ENCODE measurements at places on chromosomes 5 and 9.

DNA sequence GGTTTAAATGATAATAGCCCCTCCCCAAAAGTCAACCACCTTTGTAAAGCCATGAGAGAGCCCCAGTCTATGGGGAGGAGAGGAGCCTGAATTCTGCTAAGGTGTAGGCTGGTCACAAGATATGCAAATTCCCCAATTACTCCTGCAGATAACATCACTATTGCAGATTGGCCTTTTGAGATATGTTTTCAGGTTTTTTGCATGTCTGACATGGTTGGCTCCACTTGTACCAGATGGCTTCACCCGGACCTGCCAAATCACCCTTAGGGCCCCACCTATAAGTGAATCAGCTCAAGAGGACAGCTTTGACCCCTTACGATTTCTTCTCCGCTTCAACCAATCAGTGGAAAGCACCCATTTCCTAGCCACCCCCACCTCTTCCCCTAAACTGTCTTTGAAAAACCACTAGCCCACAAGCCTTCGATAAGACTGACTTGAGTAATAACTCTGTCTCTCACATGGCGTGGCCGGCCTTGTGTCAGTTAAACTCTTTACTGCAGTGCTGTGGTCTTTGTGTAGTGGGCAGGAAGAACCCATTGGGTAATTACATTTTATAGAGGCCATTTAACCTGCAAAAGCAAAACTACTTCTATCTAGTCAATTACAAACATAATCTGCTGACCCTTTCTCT lies 69.7 kb downstream of the PRLR start:
- H3K27ac ChIP-seq, result no peak overlapping the region
- H3K27me3 ChIP-seq, result no peaks in the 10 kb centered on the region
- H3K36me3 ChIP-seq, result no peaks in the 10 kb centered on the region
- H3K4me3 ChIP-seq, result no peak overlapping the region
- no peak for DNase-seq

DNA sequence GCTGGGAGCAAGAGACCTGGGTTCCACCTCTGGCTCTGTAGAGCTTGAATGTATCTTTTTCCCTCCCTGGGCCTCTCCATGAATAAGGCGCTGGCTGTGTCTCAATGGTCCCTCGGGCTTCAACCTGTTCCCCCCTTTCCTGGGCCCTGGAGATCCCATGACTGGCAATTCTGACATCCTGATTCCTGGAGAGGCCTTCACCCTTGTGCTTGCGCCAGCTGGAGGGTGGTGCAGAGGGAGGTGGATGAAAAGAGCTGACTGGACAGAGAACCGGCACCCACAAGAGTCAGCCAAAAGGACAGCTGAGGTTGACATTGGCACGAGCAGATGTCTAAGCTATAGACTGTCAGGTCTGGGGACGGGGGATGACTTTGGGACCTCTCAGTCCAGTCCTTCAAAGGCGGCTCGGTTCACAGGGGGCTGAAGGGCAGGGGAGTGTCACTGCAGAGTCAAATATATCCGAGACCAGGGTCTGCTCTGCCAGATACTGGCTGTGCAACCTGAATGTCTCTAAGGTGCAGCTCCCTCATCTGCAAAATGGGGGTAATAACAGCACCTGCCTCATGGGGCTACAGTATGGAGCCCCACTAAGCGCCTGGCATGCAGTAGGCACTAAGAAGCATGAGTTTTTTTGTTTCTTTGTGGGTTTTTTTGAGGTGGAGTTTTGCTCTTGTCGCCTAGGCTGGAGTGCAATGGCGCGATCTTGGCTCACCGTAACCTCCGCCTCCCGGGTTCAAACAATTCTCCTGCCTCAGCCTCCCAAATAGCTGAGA lies 13.8 kb downstream of the DNM1 start:
- no peak overlapping the region for H3K4me3 ChIP-seq
- H3K4me1 ChIP-seq, result peaks cover 11% of the 10 kb centered on the region
- H3K36me3 ChIP-seq, result no peaks in the 10 kb centered on the region
- no peak for DNase-seq
- peaks cover 20% of the 10 kb centered on the region for H3K27me3 ChIP-seq

DNA sequence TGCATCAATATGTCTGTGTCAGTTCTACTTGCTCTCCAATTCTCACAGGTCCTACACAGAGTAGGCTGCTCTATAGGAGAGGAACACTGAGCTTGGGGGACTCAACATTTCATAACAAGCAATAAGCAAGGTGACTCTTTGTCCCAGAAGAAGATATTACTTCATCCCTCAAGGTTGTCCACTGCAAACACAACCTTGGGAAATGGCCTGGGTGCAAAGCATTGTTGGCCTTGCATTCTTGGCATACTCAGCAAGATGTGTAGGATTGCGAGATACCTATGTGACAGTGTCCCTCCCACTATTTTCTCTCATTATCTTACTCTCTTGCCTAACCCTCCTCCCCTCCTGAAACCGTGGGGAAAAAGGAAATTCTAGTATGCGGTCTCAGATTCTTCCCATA lies 169.8 kb upstream of the FREM1 start:
- no peak for DNase-seq
- H3K27ac ChIP-seq, result no peak overlapping the region
- no peaks in the 10 kb centered on the region for H3K36me3 ChIP-seq
- H3K4me3 ChIP-seq, result no peak overlapping the region
- no peaks in the 10 kb centered on the region for H3K4me1 ChIP-seq

DNA sequence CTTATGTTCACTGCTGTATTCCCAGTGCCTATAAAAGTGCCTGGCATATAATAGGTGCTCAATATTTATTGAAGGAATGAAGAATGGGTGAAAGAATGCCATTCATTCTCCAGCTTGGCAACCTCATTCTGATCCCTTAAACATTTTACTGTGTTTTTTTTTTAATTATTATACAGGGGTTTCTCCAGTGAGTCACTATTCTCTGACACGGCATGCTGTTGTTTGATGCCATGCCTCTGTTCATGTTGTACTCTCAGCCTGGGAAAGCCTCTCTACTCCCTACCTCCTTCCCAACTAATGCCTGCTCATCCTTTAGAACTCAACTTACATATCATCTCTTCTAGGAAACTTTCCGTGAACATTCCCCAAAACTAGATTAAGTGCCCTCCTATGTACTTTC lies 70.2 kb upstream of the PHF24 start:
- H3K4me3 ChIP-seq, result no peak overlapping the region
- DNase-seq, result no peak
- no peak overlapping the region for H3K27ac ChIP-seq
- H3K27me3 ChIP-seq, result peaks cover 7% of the 10 kb centered on the region
- no peaks in the 10 kb centered on the region for H3K36me3 ChIP-seq

DNA sequence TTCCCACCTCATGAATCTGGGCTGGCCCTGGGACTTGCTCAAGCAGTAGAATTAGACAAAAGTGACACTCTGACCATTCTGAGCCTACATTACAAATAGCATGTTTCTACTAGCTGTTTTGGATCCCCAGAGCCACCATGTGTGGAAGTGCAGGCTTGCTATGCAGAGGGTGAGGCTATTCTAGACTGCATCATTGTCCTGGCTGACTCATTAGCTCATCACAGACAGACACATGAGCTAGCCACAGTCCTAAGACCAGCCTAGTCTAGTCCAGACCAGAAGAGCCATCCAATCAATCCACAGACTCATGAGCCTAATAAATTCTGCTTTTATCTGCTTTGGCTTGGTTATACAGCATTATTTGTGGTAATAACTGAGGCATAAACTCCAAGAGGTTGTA lies 351.9 kb downstream of the PRELID2 start:
- no peak overlapping the region for H3K4me3 ChIP-seq
- H3K27me3 ChIP-seq, result no peaks in the 10 kb centered on the region
- no peaks in the 10 kb centered on the region for H3K4me1 ChIP-seq
- no peak overlapping the region for H3K27ac ChIP-seq
- H3K36me3 ChIP-seq, result no peaks in the 10 kb centered on the region

Measured in effector memory CD8-positive, alpha-beta T cell (primary cell).